Astrocyte (in vitro differentiated cells and primary cell): ENCODE measurements at places on chromosomes 7 and 10. TPM values are rescaled to one million over a fixed set of nuclear protein-coding genes. Genes with fewer than 3 reads are reported as not detected.

Gene NKX2-3
- total RNA-seq, result not detected in 2 replicates

Gene PCLO
- 3.0 and 3.1 TPM in 2 replicates for total RNA-seq

Gene DNMBP
- total RNA-seq, result 17.7 and 24.8 TPM in 2 replicates

DNA sequence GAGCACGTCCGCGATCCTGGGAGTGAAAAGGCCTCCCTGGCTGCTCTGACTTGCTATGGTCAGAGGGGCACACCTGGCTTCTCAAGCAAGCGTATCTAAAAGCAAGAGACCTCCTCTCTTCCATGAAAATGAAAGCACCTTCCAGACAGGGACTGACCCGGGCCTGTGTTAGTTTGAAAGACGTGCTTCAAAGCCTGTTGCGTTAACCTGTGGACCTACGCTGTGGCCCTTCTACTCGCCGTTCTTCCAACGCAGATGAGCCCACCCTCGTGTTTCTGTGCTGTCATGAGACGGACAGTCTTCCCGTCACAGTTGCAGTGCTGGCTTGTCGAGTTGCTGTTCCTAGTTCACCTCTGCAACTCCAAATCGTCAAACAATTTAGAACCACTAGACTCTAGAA lies 15.5 kb upstream of the GDI2 start:
- DNase-seq, result no peak

GRCh38 chr10:77516575-77516974 lies 121.0 kb downstream of the KCNMA1 start:
- DNase-seq, result no peak

DNA sequence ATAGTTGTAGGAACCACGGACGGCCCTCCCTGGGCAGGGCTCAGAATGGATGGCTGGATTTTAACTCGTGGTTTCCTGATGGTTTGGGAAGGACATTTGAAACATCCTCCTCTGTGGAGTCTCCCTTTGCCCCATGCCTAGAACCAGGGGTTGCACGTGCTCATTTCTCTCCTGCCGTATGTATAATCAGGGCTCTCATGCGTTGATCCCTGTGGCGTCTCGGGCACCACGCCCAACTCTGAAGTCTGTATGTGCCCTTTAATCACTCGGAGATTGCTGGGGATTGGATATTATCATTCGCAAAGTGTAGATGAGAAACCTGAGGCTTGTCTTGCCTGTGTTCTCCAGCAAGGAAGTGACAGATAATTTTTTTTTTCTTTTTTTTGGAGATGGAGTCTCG lies 257.1 kb downstream of the CAMK1D start:
- no peak for DNase-seq

DNA sequence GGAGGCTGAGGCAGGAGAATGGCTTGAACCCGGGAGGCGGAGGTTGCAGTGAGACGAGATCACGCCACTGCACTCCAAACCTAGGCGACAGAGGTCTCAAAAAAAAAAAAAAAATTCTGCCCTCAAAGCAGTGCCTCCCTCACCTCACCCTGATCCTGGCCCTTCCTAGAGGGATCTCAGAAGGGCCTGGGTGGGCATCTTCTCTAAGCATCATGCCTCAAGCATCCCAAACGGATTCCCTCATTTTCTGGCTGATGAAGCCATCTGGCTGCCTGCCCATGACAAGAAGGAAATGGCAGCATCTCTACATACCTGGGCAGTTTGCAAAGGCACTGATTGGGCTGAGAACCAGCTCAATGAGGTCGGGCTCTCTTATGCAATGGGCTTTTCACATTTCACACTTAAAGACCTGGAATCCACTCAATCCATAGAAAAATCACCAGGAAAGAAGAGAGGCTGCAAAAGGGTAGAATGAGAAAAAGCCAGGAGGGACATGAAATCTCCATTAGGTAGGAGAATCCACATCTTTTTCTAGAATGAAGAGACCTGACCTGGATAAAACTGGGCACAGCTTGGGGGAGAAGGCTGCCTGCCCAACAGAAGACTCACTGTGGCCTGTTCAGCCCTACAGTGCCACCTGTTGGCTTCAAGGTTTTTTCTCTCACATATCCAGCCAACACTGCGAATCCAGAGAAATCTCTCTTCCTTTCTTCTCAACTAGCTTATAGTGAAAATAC lies 48.1 kb downstream of the PDLIM1 start:
- DNase-seq, result no peak

DNA sequence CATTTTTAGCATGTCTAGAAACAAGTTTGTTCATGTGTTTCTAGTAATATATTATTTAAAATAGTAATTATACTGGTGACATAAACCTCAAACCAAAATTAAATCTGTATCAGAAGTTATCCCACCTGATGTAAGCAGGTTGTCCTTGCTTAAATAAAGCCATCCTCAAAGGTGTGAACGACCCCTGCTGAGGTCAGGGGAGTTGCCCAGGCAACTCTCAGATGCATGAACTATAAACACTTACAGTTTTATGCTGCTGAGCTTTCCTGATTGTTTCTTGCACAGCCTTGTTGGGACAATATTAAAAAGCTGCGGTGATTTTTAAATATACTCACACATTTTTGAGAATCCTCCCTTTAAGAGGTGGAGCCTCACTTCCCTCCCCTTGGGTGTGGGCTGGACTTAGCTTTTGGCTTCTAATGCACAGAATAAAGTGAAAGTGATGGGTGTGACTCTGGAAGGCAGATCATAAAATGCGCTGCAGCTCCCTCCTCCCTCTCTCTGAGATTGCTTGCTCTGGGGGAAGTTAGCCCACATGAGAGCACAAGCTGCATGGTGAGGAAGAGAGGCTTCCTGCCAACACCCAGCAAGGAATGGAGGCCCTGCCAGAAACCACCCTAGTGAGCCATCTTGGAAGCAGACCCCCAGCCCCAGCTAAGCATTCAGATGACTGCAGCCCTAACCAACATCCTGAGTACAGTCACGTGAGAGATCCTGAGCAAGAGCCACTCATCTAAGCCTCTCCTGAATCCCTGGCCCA lies 152.7 kb downstream of the SKIDA1 start:
- peak; percentile 92 for DNase-seq

DNA sequence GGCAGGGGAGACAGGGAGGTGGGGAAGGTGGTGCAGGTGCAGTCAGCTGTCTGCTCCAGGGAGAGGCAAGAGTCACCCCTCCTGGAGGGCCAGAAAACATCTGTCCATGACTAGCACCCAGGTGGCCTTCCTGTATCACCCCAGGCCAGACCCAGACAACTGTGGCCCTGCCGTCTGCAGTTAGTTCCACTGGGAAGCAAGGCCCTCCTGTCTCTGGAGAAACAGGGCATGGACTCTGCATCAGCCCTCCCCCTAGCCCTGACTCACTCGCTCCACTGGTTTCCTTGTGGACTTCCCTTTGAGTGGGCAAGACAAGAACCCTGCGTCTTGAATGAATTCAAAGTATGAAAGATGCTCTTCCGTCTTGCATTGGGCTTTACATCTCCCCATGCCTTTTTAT lies 12.6 kb downstream of the TBATA start:
- no peak for DNase-seq

- DNase-seq, result no peak
These were observed 18.3 kb upstream of the LRGUK start for GRCh38 chr7:134108802-134109201.

- DNase-seq, result peak; percentile 72
These were observed 74.6 kb downstream of the PAXIP1 start for GRCh38 chr7:154928136-154929005.
